ENCODE measurements at places on chromosomes 4 and X. TPM values are rescaled to one million over a fixed set of nuclear protein-coding genes. Genes with fewer than 3 reads are reported as not detected.
A peak's percentile ranks its signal among the peaks of the same experiment; 100 is the strongest.

DNA sequence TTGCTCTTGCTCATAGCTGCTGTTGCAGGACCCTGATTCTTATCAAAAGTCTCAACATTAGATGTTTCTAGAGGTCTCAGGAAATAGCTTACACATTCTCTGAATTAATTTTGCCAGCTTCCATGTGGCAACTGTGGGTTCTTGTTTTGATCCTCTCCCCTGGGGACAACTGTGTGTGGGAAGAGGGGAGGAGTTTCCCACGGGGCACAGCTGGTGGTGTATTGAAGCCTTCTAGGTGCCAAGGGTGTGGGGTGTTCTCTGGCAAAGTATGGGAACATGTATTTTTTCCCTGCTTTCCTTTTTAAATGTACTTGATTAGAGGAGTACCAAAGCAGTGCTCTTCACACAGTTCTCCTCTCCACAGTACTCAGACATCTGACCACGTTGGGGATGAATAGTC lies 212.7 kb downstream of the RPA4 start:
- no peaks in the 10 kb centered on the region for H3K36me3 ChIP-seq
- no peaks in the 10 kb centered on the region for H3K4me1 ChIP-seq
- H3K27me3 ChIP-seq: no peaks in the 10 kb centered on the region

DNA sequence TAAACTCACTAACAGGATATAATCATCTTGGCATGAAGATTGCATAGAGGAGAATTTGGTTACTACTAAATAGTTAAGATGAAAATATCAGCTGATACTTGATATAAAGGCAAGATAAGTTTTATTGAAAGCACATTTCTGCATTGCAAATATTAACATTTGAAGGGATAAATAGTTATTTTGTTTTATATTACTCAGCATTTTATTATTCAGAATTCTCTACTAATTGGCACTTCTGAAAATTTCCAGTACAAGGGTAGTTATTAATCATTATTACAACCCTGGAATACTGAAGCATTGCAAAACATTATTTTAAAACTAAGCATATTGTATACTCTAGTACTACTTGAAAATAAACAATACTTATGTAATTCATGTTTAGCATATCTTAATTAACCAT lies 32.7 kb upstream of the AREG start:
- DNase-seq: no peak
- no peaks in the 10 kb centered on the region for H3K27me3 ChIP-seq
- H3K36me3 ChIP-seq: no peaks in the 10 kb centered on the region
- no peak overlapping the region for H3K27ac ChIP-seq

GRCh38 chr4:156571146-156571545 lies 400.5 kb downstream of the PDGFC start:
- DNase-seq: no peak
- H3K4me3 ChIP-seq: no peak overlapping the region
- no peaks in the 10 kb centered on the region for H3K4me1 ChIP-seq
- no peaks in the 10 kb centered on the region for H3K36me3 ChIP-seq
- H3K27ac ChIP-seq: no peak overlapping the region

- no peak for DNase-seq
- no peak overlapping the region for H3K4me3 ChIP-seq
- no peaks in the 10 kb centered on the region for H3K27me3 ChIP-seq
- H3K36me3 ChIP-seq: no peaks in the 10 kb centered on the region
Measured at GRCh38 chr4:140038031-140038533, 115.9 kb downstream of the MAML3 start.

DNA sequence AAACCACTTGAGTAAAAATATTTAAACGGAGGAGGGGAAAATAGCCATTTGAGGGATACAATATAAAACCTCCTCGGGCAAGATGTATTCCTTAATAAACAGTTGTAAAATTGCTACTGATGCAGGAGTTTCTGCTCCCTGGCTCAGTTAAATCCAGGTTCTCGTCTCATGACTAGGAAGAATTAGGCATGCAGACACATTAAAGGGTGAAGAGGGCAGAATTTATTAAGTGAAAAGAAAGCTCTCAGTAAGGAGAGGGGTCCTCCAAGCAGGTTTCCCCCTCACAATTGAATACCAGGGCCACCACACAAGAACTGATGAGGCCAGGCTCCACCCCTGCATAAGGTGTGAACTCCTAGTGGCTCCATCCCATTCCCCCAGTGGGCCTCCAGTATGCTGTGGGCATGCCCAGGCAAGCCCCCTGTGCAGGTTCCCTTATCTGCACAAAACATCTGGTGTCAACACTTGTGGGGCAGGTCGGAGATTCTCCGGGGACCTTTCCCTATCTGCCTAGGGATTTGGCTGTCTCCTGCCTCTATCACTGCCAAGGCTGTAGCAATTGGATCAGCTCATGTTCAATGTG lies 80.4 kb downstream of the HS6ST2 start:
- H3K4me3 ChIP-seq: no peak overlapping the region
- no peaks in the 10 kb centered on the region for H3K27me3 ChIP-seq
- H3K4me1 ChIP-seq: peaks cover 4% of the 10 kb centered on the region

DNA sequence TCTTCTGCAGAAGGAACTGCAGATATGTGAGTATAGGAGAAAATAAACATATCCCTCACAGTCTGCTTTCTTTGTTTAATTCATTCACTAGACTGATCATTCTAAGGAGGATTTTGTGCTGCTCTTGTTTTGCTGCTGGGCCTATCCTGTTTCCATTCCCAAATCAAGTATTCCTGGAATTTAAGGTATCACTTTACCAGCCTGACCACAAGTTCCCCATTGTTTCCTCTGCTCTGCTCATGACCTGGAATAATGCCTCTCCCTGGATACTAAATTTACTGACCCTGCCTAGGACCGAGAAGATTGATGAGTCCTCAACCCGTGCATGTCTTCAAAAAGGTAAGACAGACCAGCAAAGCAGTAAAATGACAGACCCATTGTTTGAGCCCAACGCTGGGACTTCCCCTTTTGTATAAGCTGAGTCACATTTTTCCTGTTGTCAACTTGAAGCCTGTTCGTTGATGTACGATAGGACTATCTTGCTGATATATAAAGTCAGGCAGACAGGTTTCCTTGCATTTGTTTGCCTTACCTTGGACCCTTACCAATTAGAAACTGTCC lies 85.5 kb upstream of the TET2 start:
- H3K27ac ChIP-seq: no peak overlapping the region
- no peaks in the 10 kb centered on the region for H3K27me3 ChIP-seq
- H3K4me3 ChIP-seq: no peak overlapping the region
- H3K4me1 ChIP-seq: no peaks in the 10 kb centered on the region
- DNase-seq: peak; percentile 3

GRCh38 chr4:88008122-88008742 lies 797 bp downstream of the PKD2 start:
- H3K4me3 ChIP-seq: peak overlapping the region; percentile 79
- no peaks in the 10 kb centered on the region for H3K27me3 ChIP-seq
- DNase-seq: no peak

DNA sequence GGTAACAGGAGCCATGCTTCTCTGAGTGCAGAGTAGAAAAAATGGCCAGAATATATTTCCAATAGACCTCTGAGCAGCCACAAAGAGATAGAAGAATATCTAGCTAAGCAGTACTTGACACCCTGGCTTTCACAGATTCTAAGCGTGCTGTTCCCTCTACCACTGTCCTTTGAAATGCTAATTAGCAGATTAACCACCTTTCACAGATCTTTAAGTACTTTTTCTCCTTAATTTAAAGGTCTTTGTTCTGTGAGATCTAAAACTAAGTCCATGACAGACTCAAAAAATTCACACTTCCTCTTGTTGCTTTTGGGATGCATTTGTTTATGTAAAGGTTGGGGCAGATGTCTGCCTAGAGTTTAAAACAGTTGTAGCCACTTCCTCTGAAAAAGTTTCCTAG lies 28.3 kb upstream of the MAGEC2 start:
- DNase-seq: no peak
- H3K27ac ChIP-seq: no peak overlapping the region
- H3K4me3 ChIP-seq: no peak overlapping the region
- no peaks in the 10 kb centered on the region for H3K27me3 ChIP-seq

GRCh38 chrX:129622757-129623301 lies 31.9 kb downstream of the APLN start:
- H3K36me3 ChIP-seq: no peaks in the 10 kb centered on the region
- H3K4me3 ChIP-seq: no peak overlapping the region
- H3K4me1 ChIP-seq: peaks cover 4% of the 10 kb centered on the region
- H3K27me3 ChIP-seq: no peaks in the 10 kb centered on the region
- no peak overlapping the region for H3K27ac ChIP-seq

The FANCB gene
- total RNA-seq: 13.8 TPM

The AKAP4 gene
- total RNA-seq: not detected

The TRIM75 gene
- total RNA-seq: not detected

The PAGE5 gene
- not detected for total RNA-seq
